Fibroblast of upper back skin (primary cell): ENCODE measurements at places on chromosomes 13 and 19.

DNA sequence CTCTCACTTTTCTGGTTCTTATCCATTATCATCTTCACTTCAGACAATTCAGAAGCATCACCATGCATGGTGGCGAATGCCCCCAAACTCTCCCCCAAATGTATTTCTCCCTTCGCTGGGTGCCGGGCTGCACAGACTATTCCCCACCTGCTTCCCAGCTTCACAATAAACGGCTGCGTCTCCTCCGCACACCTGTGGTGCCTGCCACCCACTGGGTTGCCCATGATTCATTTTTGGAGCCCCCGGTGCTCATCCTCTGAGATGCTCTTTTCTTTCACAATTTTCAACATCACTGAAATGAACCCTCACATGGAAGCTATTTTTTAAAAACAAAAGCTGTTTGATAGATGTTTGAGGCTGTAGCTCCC, 2.8 kb upstream of the F10 start:
- no peak for DNase-seq

GRCh38 chr19:2150794-2151338, 500 bp downstream of the AP3D1 start:
- DNase-seq = no peak

DNA sequence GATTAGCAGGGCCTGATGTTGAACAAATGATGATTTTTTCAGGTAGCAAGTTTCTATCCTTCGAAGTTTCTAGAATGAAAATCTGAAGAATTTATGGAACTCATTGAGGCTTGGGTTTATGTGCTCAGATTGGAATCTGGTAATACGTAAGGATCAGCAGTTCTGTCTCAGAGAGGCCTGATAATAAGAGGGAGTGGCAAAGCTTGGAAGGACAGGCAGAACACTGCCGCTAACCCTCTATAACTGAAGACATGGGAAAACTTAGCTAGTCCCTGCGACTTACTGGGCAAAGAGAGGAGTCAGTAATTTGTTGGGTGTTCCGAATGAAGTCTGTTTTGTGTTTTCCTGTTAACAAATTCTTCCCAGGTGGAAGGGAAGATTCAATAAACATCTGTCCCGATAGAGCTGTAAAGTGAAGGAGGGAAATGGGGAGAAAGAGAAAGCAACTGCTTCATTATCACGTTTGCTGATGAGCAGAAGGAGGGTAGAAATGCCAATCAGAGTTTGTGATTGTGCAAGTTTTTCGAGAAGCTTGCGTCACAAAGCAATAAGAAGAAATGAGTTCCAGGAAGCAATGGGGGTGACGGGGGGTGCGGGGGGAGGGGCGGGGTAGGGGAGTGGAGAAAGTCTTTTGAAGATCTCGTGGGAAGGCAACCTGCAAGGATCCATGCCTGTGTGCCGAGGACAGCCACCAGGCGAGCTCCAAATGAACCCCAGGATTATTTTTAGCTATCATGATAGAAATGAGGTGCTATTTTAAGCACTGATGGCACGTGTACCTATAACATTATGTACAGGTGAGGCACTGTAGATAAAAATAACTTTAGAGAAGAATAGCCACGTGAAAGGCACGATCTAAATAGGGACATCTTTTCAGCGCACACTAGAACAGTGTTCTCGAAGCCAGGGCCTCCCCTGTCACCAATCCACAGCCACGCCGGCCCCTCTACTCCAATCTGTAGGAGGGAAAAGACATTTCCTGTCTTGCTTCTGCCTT, 224.1 kb downstream of the FGF9 start:
- DNase-seq = no peak

DNA sequence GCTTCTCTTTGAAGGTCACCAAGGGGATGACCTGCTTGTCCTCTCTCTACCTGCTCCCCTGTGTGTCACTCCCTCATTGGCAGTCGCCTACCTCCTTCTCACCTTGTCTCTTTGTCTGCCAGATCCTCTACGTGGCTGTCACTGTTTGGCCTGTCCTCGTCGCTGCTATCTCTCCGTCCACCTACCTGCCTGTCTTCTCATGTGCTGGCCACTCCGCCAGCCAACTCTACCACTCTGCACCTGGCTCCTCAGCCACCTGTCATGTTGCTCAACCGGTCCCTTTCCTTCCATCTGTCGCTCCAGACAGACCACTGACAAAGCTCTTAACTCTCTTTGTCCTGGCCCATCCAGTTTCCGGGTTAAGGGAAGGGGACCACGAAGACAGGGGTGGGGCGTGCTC, at the start of gene KLK12:
Gene KLK12 (minus strand): TSS at position 299 of the 400 bp plus-strand sequence. CDS start 381 bp downstream, outside the sequence.
- DNase-seq = no peak

DNA sequence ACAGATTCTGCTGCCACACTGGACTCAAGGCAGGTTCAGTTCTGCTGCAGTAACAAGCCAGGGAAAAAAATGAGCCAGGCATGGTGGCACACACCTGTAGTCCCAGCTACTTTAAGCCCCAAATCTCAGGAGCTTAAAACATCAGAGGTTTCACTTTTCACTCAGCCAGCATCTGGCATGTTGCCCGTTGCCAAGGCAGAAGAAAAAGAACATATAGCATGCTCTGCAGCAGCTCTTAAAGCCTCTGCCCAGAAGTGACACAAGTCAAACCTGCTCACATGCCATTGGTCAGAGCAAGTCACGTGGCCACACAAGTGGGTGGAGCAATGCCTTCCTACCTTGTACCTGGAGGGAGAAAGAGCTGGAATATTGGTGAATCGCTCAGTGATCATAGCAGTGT, 14.7 kb upstream of the ADGRE5 start:
- peak; percentile 64 for DNase-seq

- peak; percentile 8 for DNase-seq
These were observed 657 bp downstream of the ZNF550 start for GRCh38 chr19:57559008-57559403.

DNA sequence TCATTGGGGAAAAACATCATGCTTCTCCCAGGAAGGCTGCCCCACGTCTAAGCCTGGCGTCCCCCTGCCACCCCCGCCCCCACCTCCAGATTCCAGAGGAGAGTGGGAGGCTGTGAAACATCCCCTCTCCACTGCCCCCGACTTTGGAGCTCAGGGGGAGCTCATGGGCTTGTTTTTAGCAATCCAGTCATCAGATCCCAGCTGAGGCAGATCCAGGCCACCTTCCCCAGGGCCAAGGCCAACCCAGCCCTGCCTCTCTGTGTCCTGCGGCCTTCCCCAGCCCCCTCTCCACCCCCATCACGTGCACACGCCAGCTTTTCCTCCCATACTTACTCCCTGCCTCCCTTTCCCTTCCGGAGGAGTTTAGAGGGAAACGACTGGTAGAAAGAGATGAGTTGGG, 38.8 kb downstream of the SHISA2 start:
- no peak for DNase-seq

- peak; percentile 99 for DNase-seq
These were observed at the start of gene DMWD for GRCh38 chr19:45792470-45793177. TSS of gene DMWD (minus strand) at chr19:45792845. CDS start at chr19:45792756, 89 bp downstream.

DNA sequence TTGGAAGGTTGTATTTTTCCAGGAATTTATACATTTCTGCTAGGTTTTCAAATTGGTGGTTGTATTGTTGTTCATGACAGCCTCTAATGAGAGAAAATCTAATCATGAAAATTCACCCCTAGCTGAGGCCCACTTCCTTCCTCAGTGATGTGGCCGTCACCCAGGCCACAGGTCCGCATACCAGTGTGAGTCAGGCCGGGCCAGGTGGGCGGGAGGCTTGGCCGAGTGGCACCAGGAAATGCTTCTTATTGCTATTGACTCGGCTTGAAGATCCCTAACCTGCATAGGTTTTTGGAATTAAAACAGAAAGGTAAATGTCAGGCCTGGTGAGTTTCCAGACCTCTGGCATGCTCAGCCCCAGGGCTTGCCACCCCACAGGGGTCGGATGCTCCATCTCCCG, 88.7 kb downstream of the SCGB2B2 start:
- DNase-seq = no peak

DNA sequence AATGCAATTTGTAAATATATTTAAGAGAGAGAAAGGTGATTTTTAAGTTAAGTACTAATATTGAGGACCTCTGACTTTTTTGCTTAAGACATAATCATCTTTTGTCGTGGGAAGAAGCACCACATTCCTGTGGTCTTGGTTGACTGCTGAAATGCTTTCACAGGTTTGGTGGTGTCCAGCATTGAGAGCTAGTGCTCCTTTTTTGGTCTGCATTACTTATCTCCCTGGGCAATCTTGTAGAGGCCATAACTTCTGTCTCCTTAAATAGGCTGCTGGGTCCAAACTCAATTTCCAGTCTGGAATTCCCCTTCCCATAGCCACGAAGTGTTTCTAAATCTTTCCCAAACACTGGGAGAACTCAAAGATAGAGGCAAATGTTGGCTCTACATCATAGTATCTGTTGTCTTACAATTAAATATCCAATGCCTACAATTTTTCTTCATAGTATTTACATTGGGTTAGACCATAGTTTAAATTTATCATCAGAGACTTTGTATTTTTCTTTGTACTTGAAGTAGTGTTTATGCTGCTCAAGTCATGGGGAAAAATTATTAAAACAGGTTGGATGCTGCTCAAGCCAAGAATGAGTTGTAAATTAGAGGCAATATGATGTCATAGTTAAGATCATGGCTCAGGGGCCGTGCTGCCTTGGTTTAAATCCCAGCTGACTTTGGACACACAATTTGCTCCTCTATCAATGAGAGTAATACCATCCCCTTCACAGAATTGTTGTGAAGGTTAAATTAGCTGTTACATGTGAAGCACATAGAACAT, 105.6 kb downstream of the POSTN start:
- peak; percentile 97 for DNase-seq

- peak; percentile 20 for DNase-seq
These were observed 10.5 kb downstream of the MTMR6 start for GRCh38 chr13:25276748-25277147.

DNA sequence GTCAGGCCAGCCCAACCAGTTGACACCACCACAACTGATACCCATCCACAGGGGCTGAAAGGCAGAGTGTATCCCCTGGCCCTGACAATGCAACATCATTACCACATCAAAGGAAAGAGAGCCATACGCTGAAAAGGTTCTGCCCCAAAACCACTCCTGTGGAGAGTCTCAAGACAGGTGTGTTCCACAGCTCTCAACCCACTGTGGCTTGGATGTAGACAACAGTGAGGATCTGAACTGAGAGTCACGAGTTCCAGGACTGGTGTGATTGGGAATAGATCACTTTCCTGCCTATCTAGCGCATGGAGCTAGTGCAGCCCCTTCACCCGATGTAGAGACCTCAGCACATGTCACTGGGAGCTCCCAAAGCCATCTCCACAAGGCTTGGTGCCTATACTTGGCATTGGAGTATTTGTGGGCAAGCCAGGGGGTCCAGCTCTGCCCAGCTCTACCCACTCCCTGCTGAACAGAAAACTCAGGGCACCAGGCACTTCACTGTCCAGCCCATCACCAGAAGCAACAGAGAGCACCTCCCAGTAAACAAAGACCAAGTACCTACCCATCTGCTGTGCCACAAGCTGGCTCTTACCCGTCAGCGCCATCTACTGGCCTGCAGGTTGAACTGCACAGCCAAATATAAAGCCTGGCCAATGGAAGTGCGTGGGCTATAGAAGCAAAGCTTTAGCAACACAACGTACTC, 579.5 kb downstream of the UQCRFS1 start:
- DNase-seq = peak; percentile 37

GRCh38 chr13:45015300-45015699, 26.0 kb downstream of the GPALPP1 start:
- peak; percentile 10 for DNase-seq

- DNase-seq = no peak
These were observed 238.2 kb upstream of the HTR2A start for GRCh38 chr13:47134939-47135489.

DNA sequence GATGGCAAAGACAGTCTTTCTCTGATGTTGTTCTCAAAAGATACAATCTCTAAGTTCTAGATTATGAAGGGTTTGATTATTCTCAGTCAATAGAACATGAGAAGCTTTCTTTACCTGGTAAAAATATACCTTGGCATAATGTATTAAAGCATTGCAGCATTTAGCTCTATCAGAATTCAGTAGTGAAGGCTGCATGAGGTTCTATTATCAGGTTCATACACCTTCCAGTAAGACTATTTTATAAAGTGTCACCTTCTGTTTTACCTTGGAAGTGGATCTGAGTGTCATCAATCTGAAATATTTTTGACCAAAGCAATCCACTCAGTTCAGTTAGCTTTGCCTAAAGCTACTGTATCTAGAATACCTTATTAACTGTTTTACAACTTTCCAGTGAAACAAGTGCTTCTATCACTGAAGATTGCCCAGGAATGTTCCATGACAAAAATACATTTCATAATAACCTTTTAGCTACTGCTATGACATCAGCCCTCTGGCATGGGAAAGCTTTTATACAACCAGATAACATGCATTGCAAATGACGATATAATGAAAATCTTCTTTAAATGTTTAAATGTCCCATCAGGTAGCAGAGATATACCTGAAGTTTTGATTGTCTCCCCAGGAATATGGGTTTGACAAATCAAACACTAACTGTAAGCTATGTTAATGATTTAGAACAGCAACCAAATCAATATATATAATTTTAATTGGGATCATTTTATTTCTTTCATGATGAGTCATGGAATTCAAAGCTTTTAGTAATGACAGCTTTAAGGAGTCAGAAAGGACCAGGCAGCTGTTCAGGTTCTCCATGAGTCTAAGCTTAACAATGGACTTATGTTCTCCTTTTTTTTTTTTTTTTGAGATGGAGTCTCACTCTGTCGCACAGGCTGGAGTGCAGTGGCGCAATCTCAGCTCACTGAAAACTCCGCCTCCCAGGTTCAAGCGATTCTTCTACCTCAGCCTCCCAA, 72.2 kb downstream of the UFM1 start:
- DNase-seq = no peak

- peak; percentile 91 for DNase-seq
These were observed 81.2 kb downstream of the COL4A2 start for GRCh38 chr13:110388108-110388943.

- DNase-seq = no peak
These were observed 19.3 kb downstream of the PPP1R12C start for GRCh38 chr19:55097864-55098715.

DNA sequence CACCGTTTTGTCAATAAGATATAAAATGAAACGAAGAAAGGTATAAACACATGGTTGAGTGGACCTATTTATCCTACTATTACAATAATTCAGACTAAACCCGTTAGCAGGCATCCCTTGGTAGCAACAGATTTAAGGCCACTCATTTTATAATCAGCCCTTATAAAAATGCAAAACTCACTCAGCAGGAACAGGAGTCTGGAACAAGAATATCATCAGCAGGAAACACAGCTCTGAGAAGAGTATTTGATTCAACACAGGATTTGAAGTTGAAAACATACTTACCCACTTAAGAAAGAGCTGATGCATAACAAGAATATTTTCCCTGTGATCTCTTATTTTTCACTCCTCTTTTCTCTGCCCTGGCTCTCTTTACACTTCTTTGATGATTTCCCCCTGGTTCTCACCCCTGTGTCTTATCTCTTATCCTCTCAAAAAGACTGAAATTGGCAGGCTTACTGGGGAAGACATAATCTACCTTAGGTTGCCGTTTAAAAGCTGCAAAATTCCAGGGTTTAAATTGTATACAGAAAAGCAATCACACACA, 1722.7 kb downstream of the SLITRK5 start:
- DNase-seq = no peak

DNA sequence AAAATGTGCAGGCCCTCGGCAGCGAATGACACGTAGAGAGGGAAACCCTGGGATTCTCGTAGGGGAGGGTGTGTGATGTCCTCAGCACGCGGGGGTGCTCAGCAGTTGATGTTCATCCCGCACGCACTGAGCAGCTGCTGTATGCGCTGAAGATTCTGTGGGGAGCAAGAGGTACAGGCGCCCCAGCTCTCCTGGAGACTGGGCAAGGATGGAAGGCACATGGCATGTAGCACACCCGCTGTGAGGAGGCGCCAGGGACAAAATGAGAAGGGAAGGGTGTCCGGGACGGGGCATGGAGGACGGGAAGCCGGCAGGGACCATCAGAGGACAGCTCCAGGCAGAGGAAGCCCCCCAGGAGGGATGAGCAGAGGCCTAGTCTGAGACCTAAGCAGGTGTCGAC, 15.4 kb downstream of the ATP11A start:
- DNase-seq = no peak
